ENCODE measurements at places on chromosomes 1 and 21. TPM values are rescaled to one million over a fixed set of nuclear protein-coding genes. Genes with fewer than 3 reads are reported as not detected.
A peak's percentile ranks its signal among the peaks of the same experiment; 100 is the strongest.

GRCh38 chr1:85607921-85608265 is 27.3 kb downstream of the CCN1 start:
- no peak for DNase-seq

DNA sequence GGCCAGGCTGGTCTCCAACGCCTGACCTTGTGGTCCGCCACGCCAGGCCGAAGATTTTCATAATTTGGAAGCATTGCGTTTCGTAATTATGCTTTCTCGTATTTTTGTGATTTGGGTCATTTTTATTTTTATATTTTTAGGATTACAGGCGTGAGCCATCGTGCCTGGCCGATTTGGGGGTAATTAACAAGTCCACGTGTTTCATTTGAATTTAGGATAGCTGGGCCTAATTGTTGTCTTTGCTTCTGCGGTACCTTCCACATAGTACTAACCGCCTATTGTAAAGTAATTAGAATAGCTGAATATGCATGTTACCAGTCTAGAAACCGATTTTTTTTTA is 1.0 kb downstream of the RCC1 start:
- DNase-seq = no peak

DNA sequence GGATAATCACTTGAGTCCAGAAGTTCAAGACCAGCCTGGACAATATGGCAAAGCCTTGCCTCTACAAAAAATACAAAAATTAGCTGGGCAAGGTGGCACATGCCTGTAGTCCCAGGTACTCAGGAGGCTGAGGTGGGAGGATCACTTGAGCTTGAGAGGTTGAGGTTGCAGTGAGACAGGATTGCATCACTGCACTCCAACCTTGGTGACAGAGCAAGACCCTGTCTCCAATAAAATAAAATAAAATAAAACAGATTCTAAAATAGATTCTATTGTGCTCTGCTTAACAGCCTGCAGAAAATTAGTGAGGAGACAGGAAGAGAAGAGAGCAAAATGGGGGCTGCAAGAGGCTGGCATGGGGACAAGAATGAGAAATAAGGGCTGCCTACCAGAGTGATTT is 7.5 kb upstream of the SDE2 start:
- DNase-seq = no peak

GRCh38 chr1:174013864-174014418 is 8.2 kb downstream of the RC3H1 start:
- DNase-seq = no peak

DNA sequence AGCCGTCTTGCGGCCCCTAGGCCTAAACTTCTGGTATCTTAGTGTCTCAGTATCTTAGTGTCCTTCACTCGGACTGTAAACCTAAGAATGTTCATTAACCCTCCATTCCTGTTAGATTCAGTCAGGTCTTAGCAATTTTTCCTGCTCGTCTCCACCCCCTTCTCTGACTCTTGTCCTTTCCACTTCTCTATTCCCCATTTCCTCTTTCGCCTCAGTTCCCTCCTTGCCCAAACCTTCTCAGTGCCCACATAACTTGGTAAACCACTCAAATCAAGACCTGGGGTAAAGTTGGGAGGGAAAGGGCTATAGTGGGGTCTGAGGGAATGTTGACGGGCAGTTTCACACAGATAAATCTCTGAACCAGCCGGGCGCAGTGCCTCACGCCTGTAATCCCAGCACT is 726 bp upstream of the FCER1G start:
- DNase-seq = no peak

DNA sequence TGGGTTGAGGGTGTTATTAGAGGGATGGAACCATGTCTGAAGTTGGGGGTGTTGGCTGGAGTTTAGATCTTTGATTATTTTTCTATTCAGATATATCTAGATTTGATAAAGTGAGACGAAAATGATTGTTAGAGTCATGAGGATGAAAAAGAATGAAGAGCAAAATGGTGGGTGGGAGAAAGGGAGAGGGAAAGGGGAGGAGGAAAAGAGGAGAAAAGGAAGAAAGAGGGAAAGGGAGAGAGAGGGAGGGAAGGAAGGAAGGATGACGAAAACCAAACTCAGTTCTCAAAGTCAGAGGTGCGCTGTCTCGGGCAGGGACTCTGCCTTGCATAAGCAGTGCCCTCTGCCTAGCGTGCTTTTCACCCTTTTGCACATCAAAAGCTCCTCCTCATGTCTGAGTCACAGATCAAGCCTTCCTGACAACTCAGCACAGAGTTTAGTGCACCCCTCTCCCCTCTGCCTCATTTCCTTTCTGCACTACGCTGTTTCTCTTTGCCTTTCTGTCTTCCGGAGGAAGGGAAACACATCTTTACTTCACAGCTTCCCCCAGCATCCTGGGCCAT is 225.8 kb upstream of the PROX1 start:
- DNase-seq = no peak

- DNase-seq = no peak
Measured at GRCh38 chr1:29806646-29807319, 570.5 kb downstream of the PTPRU start.

DNA sequence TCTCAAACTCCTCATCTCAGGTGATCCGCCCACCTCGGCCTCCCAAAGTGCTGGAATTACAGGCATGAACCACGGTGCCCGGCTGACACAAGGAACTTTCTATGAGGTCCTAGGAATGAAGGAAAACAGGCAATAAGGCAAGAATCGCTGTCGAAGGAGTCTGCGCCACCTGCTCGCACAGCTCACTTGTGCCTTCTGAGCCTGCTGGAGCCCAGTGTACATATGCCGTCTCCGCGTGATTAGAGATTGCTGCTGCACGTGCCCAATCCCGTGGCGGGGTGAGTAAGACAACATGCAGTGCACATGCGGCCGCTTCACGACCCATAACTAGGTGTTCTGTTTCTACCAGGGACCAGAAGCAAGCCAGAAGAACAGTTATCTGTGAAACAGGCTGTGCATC is 24.3 kb downstream of the H3-3A start:
- DNase-seq = no peak

DNA sequence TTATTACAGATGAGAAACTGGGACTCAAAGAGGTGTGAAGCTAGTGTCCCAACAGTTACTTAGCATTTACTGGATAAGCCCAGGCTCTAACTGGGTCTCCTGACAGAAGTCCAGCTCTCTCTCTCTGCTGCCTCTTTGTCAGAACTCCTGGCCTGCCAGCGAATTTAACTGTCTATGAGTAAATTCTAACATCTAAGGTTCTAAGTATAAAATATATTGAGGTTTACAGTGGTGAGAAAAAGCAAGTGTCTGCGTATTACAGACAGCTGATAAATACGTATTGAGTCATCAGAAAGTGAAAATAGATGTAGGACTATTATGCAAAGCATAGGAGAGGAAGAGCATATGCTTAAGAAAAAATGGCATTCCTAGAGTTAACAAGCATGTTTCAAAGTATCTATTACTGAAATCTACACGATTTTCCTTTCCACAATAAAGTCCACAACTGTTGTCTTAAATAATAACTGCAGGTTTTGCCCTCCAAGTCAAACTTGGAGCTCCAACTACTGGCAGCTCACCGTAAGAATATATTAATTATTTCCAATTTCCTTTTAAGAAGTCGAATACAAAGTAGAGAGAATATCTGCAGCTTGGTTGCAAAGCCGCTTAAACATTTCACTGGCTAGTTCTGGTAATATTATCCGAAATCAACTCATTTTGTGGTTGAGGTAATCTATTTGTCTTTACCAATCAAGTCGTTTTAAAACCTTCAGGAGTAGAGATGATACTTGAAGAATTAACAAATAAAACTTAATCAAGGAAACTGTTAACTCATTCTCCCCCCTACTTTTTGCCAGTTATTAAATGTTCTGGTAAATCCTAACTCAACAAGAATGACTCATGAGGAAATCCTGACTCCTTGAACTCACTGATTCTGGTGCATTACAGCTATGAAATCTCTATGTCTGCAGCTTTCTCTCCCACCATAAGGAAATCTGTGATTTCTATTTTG is 1.4 kb upstream of the RGS2 start:
- DNase-seq = no peak

DNA sequence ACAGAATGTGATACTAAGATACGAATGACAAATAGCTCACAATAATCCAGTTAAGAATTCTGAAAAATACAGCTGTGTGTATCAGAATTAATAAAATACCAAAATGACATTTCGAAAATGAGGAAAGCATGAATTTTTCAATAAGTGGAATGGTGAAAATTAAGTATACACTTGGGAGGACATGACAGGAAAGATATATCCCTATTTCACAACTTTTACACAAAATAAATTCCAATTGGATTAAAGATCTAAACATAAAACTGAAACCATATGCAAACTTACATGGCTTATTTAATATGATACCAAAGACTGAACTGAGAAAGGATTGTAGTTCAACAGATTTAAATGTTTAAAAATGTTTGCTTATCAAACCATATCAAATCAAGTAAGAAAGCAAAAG is 510.4 kb upstream of the ADAMTS5 start:
- DNase-seq = no peak

GRCh38 chr1:13731897-13732296 is 31.9 kb downstream of the PRDM2 start:
- no peak for DNase-seq

- DNase-seq = peak; percentile 28
Measured at GRCh38 chr1:46747683-46748288, 28.9 kb upstream of the EFCAB14 start.

- no peak for DNase-seq
Measured at GRCh38 chr1:167562702-167563101, 9.1 kb upstream of the CREG1 start.

DNA sequence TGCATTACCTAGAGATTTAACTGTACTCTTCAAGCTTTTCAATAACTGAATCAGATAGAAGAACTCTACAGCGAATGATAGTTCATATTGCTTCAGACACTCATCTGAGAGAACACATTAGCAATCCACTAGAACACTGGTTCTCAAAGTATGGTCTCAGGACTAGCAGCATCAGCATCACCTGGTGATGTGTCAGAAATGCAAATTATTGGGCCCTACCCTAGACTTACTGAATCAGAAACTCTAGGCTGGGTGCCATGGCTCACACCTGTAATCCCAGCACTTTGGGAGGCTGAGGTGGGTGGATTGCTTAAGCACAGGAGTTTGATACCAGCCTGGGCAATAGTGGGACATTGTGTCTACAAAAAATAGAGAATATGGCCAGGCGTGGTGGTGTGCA is 24.9 kb upstream of the GLIS1 start:
- no peak for DNase-seq

- no peak for DNase-seq
Measured at GRCh38 chr1:205075642-205076155, 8.6 kb downstream of the TMEM81 start.

DNA sequence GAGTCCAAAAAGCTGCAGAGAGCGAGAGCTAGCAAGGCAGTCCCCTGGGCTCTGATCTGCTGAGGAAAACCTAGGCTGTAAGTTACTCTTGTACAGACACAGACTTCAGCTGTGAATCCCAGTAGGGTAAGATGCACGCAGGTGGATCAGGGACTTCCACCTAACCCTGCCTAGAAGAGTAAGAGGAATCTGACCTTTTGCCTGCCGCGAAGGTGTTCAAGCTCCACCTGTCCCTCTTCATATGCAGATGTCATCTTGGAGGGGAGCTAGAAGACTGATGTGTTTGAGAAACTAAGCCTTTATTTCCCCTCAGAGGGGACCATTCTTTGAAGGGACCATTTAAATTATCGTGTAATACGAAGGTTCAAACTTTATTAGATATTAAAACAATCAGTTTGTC is 108.6 kb upstream of the USP24 start:
- DNase-seq = no peak

Gene RASSF5
- total RNA-seq = 1.6 TPM

Gene SAMD13
- 2.2 TPM for total RNA-seq

Gene ZNF695
- 14.7 TPM for total RNA-seq

Gene LCE2C
- not detected for total RNA-seq

Gene ADAMTS1
- 3.3 TPM for total RNA-seq

Gene ACTL8
- total RNA-seq = not detected
